ENCODE measurements at places on chromosomes 4 and X. TPM values are rescaled to one million over a fixed set of nuclear protein-coding genes. Genes with fewer than 3 reads are reported as not detected.

MAGEC3 gene
- not detected for polyA plus RNA-seq

MAOA gene
- polyA plus RNA-seq = 210 TPM

CPXCR1 gene
- polyA plus RNA-seq = not detected

BRS3 gene
- polyA plus RNA-seq = 0.03 TPM

BEX2 gene
- polyA plus RNA-seq = 22.9 TPM

GAGE12J gene
- not detected for polyA plus RNA-seq

SATL1 gene
- not detected for polyA plus RNA-seq

CNGA1 gene
- polyA plus RNA-seq = 0.21 TPM

PPP2R2C gene
- polyA plus RNA-seq = 0.32 TPM

KLHL4 gene
- polyA plus RNA-seq = 0.13 TPM

CDX4 gene
- polyA plus RNA-seq = not detected

PNMA5 gene
- not detected for polyA plus RNA-seq

PDS5A gene
- polyA plus RNA-seq = 20.9 TPM

HTT-AS gene
- polyA plus RNA-seq = not detected

ZNF732 gene
- polyA plus RNA-seq = 0.03 TPM

ZNF718 gene
- 2.5 TPM for polyA plus RNA-seq

SGCB gene
- polyA plus RNA-seq = 4.2 TPM

SLC10A6 gene
- not detected for polyA plus RNA-seq

FHIP1A gene
- 0.11 TPM for polyA plus RNA-seq

CTAG2 gene
- not detected for polyA plus RNA-seq

SYNPO2 gene
- polyA plus RNA-seq = 27.8 TPM

RASL11B gene
- polyA plus RNA-seq = 0.42 TPM

POU3F4 gene
- polyA plus RNA-seq = not detected

P2RY10 gene
- polyA plus RNA-seq = not detected

GTPBP6 gene
- polyA plus RNA-seq = 50.1 TPM

UGT2A3 gene
- polyA plus RNA-seq = 0.04 TPM

TXK gene
- polyA plus RNA-seq = 0.45 TPM

DMRTC1 gene
- not detected for polyA plus RNA-seq

PNPLA4 gene
- polyA plus RNA-seq = 24.0 TPM

CT45A3 gene
- not detected for polyA plus RNA-seq

VSIG4 gene
- 137 TPM for polyA plus RNA-seq

MAGEA11 gene
- not detected for polyA plus RNA-seq

ZFYVE28 gene
- polyA plus RNA-seq = 4.4 TPM

MAGEB10 gene
- not detected for polyA plus RNA-seq

CFI gene
- polyA plus RNA-seq = 19.2 TPM

RLIM gene
- 10.3 TPM for polyA plus RNA-seq

ARFIP1 gene
- 23.5 TPM for polyA plus RNA-seq

HSFX2 gene
- 0.56 TPM for polyA plus RNA-seq

ENPEP gene
- polyA plus RNA-seq = 1.4 TPM

TCEAL2 gene
- polyA plus RNA-seq = 1.6 TPM

AFM gene
- polyA plus RNA-seq = not detected

ARMCX1 gene
- polyA plus RNA-seq = 7.6 TPM

RPA4 gene
- polyA plus RNA-seq = not detected

PGAM4 gene
- not detected for polyA plus RNA-seq

ADAM29 gene
- not detected for polyA plus RNA-seq

SLC7A11 gene
- 0.39 TPM for polyA plus RNA-seq

TMPRSS11A gene
- 0.11 TPM for polyA plus RNA-seq

RAB40A gene
- 0.06 TPM for polyA plus RNA-seq

Measured in adipose tissue (tissue), 3 donors.